ENCODE measurements at places on chromosomes 11 and 22.

DNA sequence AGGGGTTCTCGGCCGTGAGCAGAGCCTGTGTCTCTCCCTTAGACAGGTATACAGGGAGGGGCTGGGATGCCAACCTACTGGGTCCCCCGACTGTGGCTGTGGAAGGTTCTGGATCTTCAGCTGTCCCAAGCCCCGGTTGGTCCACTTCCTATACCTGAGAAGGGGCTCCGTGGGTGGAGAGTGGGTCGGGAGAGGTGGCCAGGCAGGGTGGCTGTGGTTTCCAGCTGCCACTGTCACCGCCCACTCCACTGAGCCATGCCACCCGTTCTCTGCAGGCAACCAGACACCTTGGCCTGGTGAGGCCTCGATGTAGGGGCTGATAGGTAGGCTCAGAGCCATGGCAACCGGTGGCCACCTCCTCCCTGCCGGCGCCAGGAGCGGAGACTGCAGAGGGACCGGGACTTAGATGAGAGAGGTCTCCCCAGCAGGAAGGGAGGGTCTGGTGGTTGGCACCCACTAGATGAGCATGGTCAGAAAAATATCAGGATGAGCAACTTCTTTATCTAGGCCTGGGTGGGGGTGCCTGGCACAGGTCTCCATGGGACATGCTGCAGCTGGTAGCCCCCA is 53.8 kb downstream of the TRIOBP start:
- peak; percentile 33 for DNase-seq

DNA sequence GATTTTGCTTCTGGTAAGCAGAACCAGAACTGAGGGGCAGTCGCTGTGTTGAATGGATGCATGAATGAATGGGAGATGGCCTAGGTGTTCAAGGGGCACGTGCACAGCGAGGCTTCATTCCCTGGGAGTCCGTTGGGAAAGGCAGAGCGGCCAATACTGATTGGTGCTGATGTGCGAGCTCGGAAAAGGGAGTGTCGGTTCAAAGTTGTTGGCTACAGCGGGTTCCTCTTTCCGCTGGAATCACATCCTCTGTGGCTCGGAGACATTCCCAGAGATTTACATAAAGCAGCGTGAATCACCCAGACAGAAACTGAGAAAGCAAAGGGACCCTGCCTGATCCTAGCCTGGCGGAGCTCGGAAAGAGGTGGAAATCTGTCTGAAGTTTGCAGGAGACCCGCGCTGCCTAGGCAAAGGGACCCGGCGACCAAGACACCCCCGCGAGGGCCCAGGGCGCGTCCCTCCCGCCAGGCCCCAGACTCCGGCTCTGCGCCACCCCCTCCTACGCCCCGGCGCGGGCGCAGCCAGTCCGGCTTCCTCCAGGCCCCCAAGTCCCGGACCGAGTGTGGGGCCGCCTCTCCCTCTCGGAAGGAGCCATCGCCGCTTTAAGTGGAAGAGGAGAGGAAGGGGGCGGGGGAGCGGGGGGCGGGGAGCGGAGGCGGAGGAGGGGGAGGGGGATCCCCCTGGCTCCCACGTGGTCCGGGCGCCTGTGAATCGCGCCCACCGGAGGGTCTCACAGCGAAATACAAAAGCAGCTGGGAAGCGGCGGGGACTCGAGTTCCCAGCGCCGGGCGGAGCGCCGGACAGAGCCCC is at the start of gene FJX1:
FJX1 (plus strand) TSS at position 774 of the 810 bp plus-strand sequence. CDS start 177 bp downstream, outside the sequence.
- peak; percentile 87 for DNase-seq

DNA sequence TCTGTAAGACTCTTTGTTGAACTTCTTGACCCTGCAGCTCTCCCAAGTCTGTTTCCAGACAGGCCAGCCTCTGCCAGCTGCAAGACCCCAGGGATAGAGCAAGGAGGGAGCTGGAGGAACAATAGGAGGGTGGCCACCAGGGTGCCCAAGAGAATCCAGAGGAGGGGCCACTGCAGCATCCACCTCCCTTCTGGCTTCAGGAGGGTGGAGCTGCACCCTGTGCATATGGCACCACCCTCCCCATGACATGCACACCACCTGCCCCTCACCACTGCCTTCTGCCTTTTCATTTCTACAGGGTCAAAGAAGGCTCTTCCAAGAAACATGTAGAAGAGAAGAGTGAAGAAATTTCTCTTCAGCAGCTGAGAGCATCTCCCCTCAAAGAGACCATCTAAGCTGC is 20.1 kb upstream of the POLA2 start:
- DNase-seq = no peak

- DNase-seq = peak; percentile 79
Measured at GRCh38 chr11:77672264-77672663, 34.7 kb upstream of the CLNS1A start.

DNA sequence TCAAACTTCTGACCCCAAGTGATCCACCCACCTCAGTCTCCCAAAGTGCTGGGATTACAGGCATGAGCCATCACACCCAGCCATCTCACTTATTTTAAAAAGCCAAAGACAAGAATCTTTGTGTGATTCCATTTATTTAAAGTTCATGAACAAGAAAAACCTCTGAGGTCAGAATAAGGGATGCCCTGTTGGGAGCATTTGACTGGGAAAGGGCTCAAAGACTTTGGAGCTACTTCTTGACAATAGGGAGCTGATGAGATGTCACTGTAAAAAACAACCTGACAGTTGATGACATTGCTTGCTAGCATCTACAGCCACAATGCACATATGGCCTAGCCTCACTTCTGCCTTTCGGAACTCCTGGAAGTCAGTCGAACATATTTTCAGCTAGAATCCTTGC is 5.1 kb upstream of the ZNF280B start:
- no peak for DNase-seq
